GM23248 (cell line): ENCODE measurements at places on chromosomes 13 and 19.
A peak's percentile ranks its signal among the peaks of the same experiment; 100 is the strongest.

- H3K27me3 ChIP-seq: no peaks in the 10 kb centered on the region
- H3K4me1 ChIP-seq: no peaks in the 10 kb centered on the region
- DNase-seq: no peak
- H3K4me3 ChIP-seq: no peak overlapping the region
- H3K27ac ChIP-seq: no peak overlapping the region
- no peaks in the 10 kb centered on the region; the same call in 1 of the 2 replicates for H3K36me3 ChIP-seq
These were observed 47.7 kb downstream of the ZNF557 start for GRCh38 chr19:7117248-7117647.

GRCh38 chr19:35556846-35557538 is 6.5 kb downstream of the ATP4A start:
- H3K4me1 ChIP-seq: no peaks in the 10 kb centered on the region
- no peak overlapping the region for H3K27ac ChIP-seq
- no peak overlapping the region for H3K4me3 ChIP-seq
- 0 out of 2 replicates have a peak, but pooled peaks cover 14% of the 10 kb centered on the region for H3K27me3 ChIP-seq

DNA sequence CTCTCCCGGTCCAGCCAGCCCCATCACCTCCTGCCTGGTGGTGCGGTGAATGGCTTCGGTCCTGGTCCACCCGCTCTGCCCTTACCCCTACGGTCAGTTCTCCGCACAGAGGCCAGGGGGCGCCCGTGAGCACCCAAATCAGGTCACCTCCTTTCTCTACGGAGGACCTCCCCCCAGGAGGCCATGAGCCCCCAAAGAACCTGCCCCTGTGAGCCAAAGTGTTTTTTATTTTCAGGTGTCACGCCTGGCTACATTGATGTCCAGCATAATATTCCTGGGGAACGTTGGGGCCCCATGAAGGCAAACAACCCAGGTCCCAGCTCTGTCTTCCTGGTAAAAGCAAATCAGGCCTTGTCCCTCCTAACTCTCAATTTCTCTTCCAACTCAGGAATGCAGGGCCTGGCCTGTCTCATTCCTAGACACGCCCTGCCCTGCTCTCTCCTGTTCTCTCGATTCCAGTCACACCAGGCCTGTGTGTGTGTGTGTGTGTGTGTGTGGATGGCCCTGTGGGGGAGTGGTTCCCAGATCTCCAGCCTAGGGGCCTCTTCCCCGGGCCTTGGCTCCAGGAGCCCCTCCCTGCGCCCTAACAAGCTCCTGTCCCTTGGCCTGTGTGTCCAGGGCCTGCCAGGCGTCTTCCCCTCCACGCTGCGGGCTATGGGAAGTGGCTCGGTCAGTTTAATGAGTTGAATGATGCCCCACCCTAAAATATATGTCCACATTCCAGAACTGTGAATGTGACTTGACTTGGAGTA is 9.7 kb upstream of the GIPC1 start:
- H3K4me1 ChIP-seq: peaks cover 45% of the 10 kb centered on the region
- H3K27ac ChIP-seq: peak overlapping the region; percentile 81
- H3K4me3 ChIP-seq: no peak overlapping the region

- H3K36me3 ChIP-seq: no peaks in the 10 kb centered on the region
- H3K27ac ChIP-seq: no peak overlapping the region
- H3K4me1 ChIP-seq: no peaks in the 10 kb centered on the region
- no peak overlapping the region for H3K4me3 ChIP-seq
These were observed 75.6 kb upstream of the ZNF507 start for GRCh38 chr19:32269831-32270230.

DNA sequence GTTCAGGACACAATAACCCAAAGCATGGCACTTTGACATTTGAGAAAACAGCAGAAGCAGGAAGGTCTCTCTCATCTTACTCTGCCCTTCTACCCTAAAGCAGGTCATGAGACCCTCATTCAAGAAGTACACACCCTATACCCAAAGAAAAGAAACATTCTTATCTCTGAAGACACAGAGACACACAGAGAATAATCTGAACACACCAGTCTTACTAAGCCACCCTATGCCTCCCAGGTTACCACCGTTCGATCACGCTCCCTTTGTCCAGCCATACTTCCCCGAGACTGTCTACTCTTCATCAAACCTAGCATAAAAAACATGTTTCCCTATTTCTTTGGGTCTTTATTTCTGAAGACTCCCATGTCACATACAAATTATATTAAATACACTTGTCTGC is 66.5 kb upstream of the ANKRD10 start:
- no peaks in the 10 kb centered on the region for H3K27me3 ChIP-seq
- H3K4me1 ChIP-seq: peaks cover 4% of the 10 kb centered on the region; the same call in 1 of the 2 replicates
- H3K36me3 ChIP-seq: no peaks in the 10 kb centered on the region

DNA sequence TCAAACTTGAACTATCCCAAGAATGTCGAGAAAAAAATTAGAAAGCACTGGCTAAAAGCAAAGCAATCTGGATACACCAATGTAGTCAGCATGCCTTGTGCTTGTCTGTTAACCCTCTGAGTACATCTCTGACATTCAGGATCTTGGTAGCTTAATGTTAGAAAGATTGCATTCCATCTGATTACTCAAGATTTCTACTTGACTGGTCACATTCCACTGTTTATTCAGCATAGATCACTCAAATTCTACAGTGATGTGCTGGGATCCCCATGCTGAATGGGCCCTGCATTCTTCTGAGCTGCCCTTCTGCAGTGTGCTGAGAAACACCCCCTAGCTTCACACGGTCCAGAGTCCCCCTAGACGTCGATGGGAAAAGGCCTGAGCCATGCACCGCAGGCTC is 295.4 kb upstream of the MAB21L1 start:
- H3K36me3 ChIP-seq: no peaks in the 10 kb centered on the region
- H3K27ac ChIP-seq: peak overlapping the region; percentile 39
- no peaks in the 10 kb centered on the region for H3K27me3 ChIP-seq
- peak; percentile 82 for DNase-seq

GRCh38 chr13:112782429-112783010 is 92.7 kb downstream of the ATP11A start:
- H3K27ac ChIP-seq: no peak overlapping the region
- H3K4me1 ChIP-seq: no peaks in the 10 kb centered on the region
- no peak overlapping the region for H3K4me3 ChIP-seq
- H3K36me3 ChIP-seq: no peaks in the 10 kb centered on the region

- DNase-seq: no peak
- no peaks in the 10 kb centered on the region for H3K36me3 ChIP-seq
- no peak overlapping the region for H3K27ac ChIP-seq
- H3K4me3 ChIP-seq: no peak overlapping the region
- 0 out of 2 replicates have a peak, but pooled peaks cover 2% of the 10 kb centered on the region for H3K4me1 ChIP-seq
- H3K27me3 ChIP-seq: no peaks in the 10 kb centered on the region
These were observed 4.5 kb upstream of the TIMM44 start for GRCh38 chr19:7947939-7948338.

- no peaks in the 10 kb centered on the region for H3K27me3 ChIP-seq
- H3K4me3 ChIP-seq: no peak overlapping the region
- no peak for DNase-seq
- H3K36me3 ChIP-seq: no peaks in the 10 kb centered on the region
- H3K4me1 ChIP-seq: peaks cover 47% of the 10 kb centered on the region
These were observed 10.4 kb downstream of the SPINT2 start for GRCh38 chr19:38274739-38275138.

DNA sequence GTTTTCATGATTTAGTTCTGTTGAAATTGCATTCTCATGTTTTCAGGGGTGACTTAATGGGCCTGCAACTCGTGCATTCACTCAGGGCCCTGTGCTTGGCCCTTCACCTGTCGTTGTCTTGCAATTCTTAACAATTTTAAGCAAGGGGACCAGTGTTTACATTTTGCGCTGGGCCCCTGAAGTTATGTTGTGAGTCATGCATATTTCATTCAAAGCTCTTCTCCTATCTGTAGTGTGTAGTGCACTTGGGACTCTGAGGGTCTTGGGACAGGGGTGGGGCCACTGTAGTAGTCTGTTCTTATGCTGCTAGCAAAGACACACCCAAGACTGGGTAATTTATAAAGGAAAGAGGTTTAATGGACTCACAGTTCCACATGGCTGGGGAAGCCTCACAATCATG is 211.2 kb upstream of the RXFP2 start:
- no peak for DNase-seq
- H3K27ac ChIP-seq: no peak overlapping the region
- H3K36me3 ChIP-seq: no peaks in the 10 kb centered on the region
- H3K4me3 ChIP-seq: no peak overlapping the region
- H3K4me1 ChIP-seq: no peaks in the 10 kb centered on the region
- no peaks in the 10 kb centered on the region for H3K27me3 ChIP-seq

- DNase-seq: no peak
- no peaks in the 10 kb centered on the region for H3K4me1 ChIP-seq
These were observed 139.3 kb downstream of the PCDH9 start for GRCh38 chr13:67090856-67091255.

DNA sequence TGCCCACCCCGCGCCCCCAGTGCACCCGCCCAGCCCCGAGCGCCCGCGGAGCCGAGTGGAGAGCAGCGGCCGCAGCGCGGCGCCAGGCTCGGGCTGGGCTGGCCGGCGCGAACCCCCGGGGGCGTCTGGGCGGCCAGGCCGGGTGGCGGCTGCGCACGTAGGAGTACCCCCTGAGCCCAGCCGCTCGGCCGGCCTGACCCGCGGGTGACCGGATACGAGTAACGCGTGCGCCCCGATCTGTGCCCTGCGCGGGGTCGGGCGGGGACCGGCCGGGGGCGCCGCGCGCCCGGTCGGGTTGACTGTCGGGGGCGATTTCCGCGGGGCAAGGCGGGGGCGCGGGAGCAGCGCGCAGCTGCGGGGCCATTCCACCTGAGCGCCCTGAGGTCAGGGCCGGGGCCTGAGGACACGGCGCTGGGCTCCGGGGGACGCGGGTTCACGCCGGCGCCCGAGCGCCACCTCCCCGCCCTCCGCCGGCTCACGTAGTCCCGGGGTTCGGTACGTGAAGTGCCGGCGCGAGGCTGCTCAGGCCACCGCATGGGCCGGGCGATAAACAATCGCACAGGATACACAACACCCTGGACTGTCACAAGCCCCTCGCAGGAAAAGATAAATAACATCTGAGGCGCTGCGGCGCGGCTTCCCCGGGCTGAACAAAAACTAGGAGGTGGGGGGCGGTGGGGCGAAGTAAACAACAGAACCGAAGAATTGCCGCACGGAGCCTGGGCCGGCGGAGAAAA is 37.6 kb upstream of the FLT1 start:
- peak; percentile 51 for DNase-seq
- H3K27ac ChIP-seq: no peak overlapping the region
- peaks cover 7% of the 10 kb centered on the region; the same call in 1 of the 2 replicates for H3K4me1 ChIP-seq
- H3K27me3 ChIP-seq: no peaks in the 10 kb centered on the region

GRCh38 chr13:51761643-51762350 is 42.2 kb downstream of the DHRS12 start:
- H3K4me1 ChIP-seq: peaks cover 27% of the 10 kb centered on the region
- peak; percentile 74 for DNase-seq
- H3K27ac ChIP-seq: peak overlapping the region; percentile 28; the same call in 1 of the 2 replicates
- no peaks in the 10 kb centered on the region for H3K27me3 ChIP-seq
- H3K4me3 ChIP-seq: no peak overlapping the region

GRCh38 chr19:11699931-11700794 is 38.6 kb downstream of the ZNF823 start:
- no peak overlapping the region for H3K4me3 ChIP-seq
- H3K4me1 ChIP-seq: no peaks in the 10 kb centered on the region
- no peaks in the 10 kb centered on the region for H3K36me3 ChIP-seq
- no peak overlapping the region for H3K27ac ChIP-seq
- H3K27me3 ChIP-seq: no peaks in the 10 kb centered on the region

DNA sequence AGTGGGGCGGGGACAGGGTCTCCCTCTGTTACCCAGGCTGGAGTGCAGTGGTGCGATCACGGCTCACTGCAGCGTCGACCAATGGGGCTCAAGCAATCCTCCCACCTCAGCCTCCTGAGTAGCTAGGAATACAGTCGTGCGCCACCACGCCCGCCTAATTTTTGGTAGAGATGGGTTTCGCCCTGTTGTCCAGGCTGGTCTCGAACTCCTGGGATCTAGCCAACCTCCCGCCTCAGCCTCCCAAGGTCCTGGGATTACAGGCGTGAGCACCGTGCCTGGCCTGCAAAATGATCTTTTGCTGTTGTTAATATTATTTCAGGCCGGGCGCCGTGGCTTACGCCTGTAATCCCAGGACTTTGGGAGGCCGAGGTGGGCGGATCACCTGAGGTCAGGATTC is 621 bp upstream of the TGDS start:
- no peaks in the 10 kb centered on the region for H3K27me3 ChIP-seq
- peaks cover 17% of the 10 kb centered on the region for H3K4me1 ChIP-seq
- no peak overlapping the region for H3K27ac ChIP-seq
- peak overlapping the region; percentile 94 for H3K4me3 ChIP-seq

GRCh38 chr19:7106711-7107657 is 37.5 kb downstream of the ZNF557 start:
- DNase-seq: no peak
- H3K27ac ChIP-seq: no peak overlapping the region
- no peaks in the 10 kb centered on the region for H3K27me3 ChIP-seq

- no peaks in the 10 kb centered on the region for H3K27me3 ChIP-seq
- no peak for DNase-seq
- H3K4me3 ChIP-seq: no peak overlapping the region
- no peak overlapping the region for H3K27ac ChIP-seq
These were observed 38.9 kb downstream of the TSC22D1 start for GRCh38 chr13:44537248-44537647.

GRCh38 chr13:29170436-29171082 is 350.4 kb downstream of the MTUS2 start:
- no peaks in the 10 kb centered on the region for H3K4me1 ChIP-seq
- DNase-seq: no peak
- no peak overlapping the region for H3K4me3 ChIP-seq
- no peak overlapping the region for H3K27ac ChIP-seq
- no peaks in the 10 kb centered on the region for H3K36me3 ChIP-seq

GRCh38 chr19:3047496-3048189 is 14.7 kb downstream of the TLE5 start:
- no peak overlapping the region for H3K27ac ChIP-seq
- H3K4me1 ChIP-seq: no peaks in the 10 kb centered on the region
- H3K27me3 ChIP-seq: no peaks in the 10 kb centered on the region
- H3K4me3 ChIP-seq: peak overlapping the region; percentile 54

GRCh38 chr19:33514885-33515551 is 6.6 kb downstream of the PEPD start:
- H3K27ac ChIP-seq: no peak overlapping the region
- no peaks in the 10 kb centered on the region for H3K36me3 ChIP-seq
- no peaks in the 10 kb centered on the region for H3K4me1 ChIP-seq
- H3K4me3 ChIP-seq: no peak overlapping the region
- H3K27me3 ChIP-seq: no peaks in the 10 kb centered on the region
- DNase-seq: peak; percentile 37

DNA sequence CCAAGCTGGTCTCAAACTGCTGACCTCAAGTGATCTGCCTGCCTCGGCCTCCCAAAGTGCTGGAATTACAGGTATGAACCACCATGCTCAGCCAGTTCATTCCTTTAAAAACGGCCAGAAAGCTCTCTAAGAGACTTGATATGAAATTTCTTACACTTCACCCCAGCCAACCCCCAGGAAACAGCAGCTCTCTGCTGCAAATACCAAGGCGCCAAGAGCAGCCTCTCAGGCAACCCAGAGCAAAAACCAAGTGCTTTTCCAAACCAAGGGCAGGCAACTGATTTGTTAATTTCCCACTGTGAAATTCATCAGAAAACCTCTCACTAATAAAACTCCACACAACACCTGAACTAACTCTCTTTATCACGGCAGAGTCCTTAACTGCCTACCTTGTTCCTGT is 44.9 kb downstream of the LATS2 start:
- H3K4me1 ChIP-seq: peaks cover 76% of the 10 kb centered on the region
- DNase-seq: no peak
- no peaks in the 10 kb centered on the region for H3K27me3 ChIP-seq
- 0 out of 2 replicates have a peak, but pooled peaks cover 3% of the 10 kb centered on the region for H3K36me3 ChIP-seq
- peak overlapping the region; percentile 96 for H3K27ac ChIP-seq
- H3K4me3 ChIP-seq: peak overlapping the region; percentile 15

GRCh38 chr19:7706188-7706954 is 4.4 kb upstream of the FCER2 start:
- no peaks in the 10 kb centered on the region for H3K36me3 ChIP-seq
- no peaks in the 10 kb centered on the region for H3K27me3 ChIP-seq
- H3K4me3 ChIP-seq: no peak overlapping the region
- no peak overlapping the region for H3K27ac ChIP-seq

- no peaks in the 10 kb centered on the region for H3K27me3 ChIP-seq
- H3K4me1 ChIP-seq: no peaks in the 10 kb centered on the region
- peak; percentile 38 for DNase-seq
- no peaks in the 10 kb centered on the region for H3K36me3 ChIP-seq
These were observed 490.8 kb downstream of the RFC3 start for GRCh38 chr13:34308725-34309124.
